ENCODE measurements at places on chromosomes 4 and X.
A peak's percentile ranks its signal among the peaks of the same experiment; 100 is the strongest.

DNA sequence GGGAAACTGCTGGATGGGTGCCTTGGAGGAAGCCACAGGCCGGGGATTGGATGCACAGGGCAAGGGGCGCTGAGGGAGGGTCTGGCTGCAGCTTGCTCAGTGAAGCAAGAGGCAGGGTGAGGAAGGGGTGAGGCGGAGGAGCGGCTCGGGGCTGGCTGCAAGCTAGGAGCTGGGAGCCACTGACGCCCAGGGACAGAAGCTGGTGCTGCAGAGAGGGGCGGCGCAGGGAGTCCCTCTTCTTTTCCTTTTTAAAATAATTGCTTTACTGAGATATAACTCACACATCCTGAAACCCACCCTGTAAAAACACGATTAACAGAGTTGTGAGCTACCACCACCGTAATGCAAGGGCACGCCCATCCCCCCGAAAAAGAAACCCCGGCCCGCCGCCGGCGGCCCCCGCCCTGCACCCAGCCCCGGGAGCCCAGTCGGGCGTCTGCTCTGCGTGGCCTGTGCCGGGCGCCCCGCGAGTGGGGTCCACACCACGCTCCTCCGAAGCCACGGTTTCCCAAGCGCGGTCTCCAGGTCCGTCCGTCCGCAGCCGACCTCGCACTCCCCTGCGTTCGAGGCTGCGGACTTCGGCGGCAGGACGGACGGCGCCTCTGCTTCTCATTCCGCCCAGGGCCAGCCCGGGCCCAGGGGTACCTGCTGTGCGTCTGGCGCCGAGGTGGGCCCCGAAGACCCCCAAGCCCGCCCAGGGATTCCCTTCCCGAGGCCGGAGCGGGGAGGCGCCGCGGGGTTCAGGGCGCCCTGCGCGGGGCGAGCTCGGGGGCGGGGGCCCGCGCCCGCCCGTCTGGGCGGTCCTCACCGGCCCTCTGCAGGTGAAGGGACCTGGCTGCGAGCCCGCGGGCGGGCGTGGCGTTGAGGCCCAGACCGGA lies 866 bp upstream of the UVSSA start:
- DNase-seq: peak; percentile 63
- peak overlapping the region; percentile 80 for H3K27ac ChIP-seq
- peak overlapping the region; percentile 86 for H3K4me3 ChIP-seq
- H3K36me3 ChIP-seq: peaks cover 19% of the 10 kb centered on the region

DNA sequence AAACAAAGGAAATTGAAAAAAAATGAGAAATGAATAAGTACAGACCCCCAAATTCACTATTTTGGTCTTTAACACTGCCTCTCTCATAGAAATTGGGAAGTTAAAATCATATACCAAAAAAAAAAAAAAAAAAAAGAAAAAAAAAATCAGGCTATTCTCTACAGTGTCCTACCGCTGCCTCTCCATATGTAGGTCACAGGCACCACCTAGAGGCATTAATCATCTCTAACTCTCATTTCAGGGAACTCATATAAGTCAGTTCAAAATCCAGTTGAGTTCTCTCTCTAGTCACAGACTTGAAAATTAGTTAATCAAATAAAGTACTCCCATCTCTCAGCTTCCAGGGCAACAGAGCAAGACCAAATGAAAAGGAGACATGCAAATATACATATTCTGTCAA lies 47.9 kb downstream of the COX18 start:
- H3K4me1 ChIP-seq: 0 out of 2 replicates have a peak, but pooled peaks cover 2% of the 10 kb centered on the region
- H3K27ac ChIP-seq: no peak overlapping the region
- no peaks in the 10 kb centered on the region for H3K27me3 ChIP-seq
- DNase-seq: no peak

GRCh38 chr4:158914218-158914617 lies 145.4 kb downstream of the FNIP2 start:
- H3K27me3 ChIP-seq: no peaks in the 10 kb centered on the region
- no peaks in the 10 kb centered on the region for H3K36me3 ChIP-seq
- H3K27ac ChIP-seq: no peak overlapping the region
- no peak overlapping the region for H3K4me3 ChIP-seq
- H3K4me1 ChIP-seq: peaks cover 13% of the 10 kb centered on the region

GRCh38 chrX:41655101-41655500 lies 33.7 kb upstream of the GPR34 start:
- H3K36me3 ChIP-seq: peaks cover 42% of the 10 kb centered on the region
- H3K4me3 ChIP-seq: no peak overlapping the region
- no peak for DNase-seq
- no peaks in the 10 kb centered on the region for H3K27me3 ChIP-seq
- H3K4me1 ChIP-seq: peaks cover 15% of the 10 kb centered on the region

DNA sequence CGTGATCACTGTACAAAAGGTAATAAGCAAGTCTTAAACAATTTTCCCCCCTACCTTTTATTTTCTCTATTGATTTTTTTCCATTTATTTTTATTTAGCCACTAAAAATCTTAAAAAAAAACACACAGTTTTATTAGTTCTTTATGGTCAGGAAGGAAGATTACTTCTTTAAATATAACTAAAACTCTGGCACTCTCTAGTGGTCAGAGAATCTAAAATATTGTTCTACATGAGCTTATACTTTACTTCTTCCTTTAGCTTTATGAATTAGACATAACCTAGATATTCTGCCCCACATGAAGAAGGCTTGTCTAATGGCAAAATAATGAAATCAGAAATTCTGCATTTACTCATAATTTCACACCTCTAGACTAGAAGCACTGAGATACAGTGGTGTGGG lies 135.2 kb downstream of the PDE5A start:
- no peak overlapping the region for H3K27ac ChIP-seq
- no peak for DNase-seq
- H3K4me3 ChIP-seq: no peak overlapping the region
- no peaks in the 10 kb centered on the region for H3K4me1 ChIP-seq
- no peaks in the 10 kb centered on the region for H3K27me3 ChIP-seq

GRCh38 chrX:1239681-1240142 lies 27.3 kb upstream of the CRLF2 start:
- H3K4me3 ChIP-seq: no peak overlapping the region
- H3K27ac ChIP-seq: no peak overlapping the region
- H3K36me3 ChIP-seq: peaks cover 8% of the 10 kb centered on the region

- DNase-seq: no peak
- H3K4me3 ChIP-seq: no peak overlapping the region
- H3K27ac ChIP-seq: no peak overlapping the region
- peaks cover 3% of the 10 kb centered on the region for H3K27me3 ChIP-seq
- peaks cover 17% of the 10 kb centered on the region for H3K4me1 ChIP-seq
- H3K36me3 ChIP-seq: peaks cover 3% of the 10 kb centered on the region
Observed at GRCh38 chr4:2249526-2250356, 7.8 kb upstream of the HAUS3 start.

DNA sequence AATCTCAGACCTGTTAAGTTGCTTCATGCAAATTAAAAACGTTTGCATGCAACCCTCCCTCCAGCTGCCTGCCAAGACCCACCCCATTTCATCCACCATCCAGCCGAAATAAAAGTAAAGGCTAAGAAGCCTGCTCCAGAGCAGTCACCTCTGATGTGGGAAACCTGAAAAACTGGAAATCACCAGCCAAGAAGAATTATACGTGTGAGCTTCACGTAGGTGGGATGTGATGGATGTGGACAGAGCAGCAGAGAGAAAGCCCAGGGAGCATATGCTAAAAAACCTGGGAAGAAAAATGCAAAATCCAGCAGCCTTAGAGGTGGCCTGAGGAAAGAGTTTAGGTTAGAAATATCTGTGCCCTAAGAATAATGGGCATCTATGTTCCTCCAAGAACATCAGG lies 160.6 kb upstream of the STS start:
- no peak for DNase-seq
- H3K27me3 ChIP-seq: no peaks in the 10 kb centered on the region
- H3K27ac ChIP-seq: no peak overlapping the region
- H3K4me3 ChIP-seq: no peak overlapping the region

DNA sequence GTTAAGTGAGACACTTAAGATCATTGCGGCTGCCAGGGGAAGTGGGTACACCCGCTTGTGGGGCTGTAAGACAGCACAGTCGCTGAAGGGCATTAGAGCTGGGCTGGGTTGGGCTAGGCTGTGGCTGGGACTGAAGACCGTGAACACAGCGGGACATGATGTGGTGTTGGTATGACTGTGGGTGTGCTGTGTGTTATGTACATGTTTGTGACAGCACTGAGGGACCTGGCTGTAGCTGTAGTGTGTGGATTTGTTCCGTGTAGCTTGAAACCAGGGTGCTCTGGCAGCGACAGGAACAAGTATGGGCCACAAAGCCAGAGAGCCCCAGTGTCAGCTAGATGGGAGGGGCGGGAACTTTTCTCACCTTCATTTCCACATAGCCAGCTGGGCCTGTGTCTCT lies 82.1 kb downstream of the NHSL2 start:
- DNase-seq: no peak
- H3K4me1 ChIP-seq: peaks cover 64% of the 10 kb centered on the region
- H3K27ac ChIP-seq: no peak overlapping the region
- H3K36me3 ChIP-seq: no peaks in the 10 kb centered on the region
- H3K27me3 ChIP-seq: peaks cover 55% of the 10 kb centered on the region

DNA sequence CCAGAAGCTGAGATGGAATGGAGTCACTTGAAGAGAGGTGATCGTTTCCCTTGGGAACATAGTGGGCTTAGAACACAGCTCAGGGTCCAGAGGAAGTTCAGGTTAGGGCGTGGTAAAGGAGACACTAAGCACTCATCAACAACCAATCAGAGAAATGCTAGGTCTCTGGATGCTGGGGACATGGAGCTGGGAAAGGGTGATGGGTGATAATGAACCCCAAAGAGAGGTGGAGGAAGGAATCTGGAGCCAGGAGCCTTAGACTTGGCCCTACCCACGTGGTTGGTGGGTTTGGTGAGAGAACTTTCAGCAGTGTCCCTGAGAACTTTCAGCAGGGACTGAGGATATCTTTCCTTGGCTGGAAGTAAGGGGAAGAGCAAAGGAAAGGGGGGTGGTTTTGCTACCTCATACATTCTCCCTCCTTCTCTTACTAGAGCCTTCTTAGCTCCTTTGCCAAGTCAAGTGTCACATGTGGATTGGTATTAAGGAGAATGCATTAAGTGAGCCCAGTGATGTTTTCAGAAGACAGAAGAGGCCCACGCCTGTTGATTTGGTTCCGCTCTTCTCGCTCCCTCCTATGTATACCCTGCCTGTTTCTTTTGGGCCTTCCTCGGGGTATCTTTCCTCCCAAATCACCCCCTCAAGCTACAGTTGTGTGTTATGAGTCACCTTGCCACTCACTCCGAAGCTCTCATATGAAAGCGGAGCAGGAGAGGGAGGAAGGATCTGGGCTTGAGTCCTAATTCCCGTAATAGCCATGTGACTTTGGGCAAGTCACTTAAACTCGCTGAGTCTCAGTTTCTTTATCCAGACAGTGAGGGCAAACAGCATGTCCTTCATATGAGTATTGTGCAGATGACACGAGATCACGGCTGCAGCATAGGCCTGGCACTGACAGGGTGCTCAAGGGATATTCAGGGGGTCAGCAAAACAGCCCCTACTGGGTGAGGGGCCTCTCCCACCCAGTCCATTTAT lies 63.1 kb downstream of the TSC22D3 start:
- no peaks in the 10 kb centered on the region for H3K27me3 ChIP-seq
- DNase-seq: no peak
- no peaks in the 10 kb centered on the region for H3K36me3 ChIP-seq
- H3K4me3 ChIP-seq: no peak overlapping the region
- peaks cover 23% of the 10 kb centered on the region for H3K4me1 ChIP-seq
- peak overlapping the region; percentile 14 for H3K27ac ChIP-seq

- H3K4me3 ChIP-seq: peak overlapping the region; percentile 98
- H3K4me1 ChIP-seq: peaks cover 33% of the 10 kb centered on the region
- peak; percentile 82 for DNase-seq
- peak overlapping the region; percentile 93 for H3K27ac ChIP-seq
- H3K36me3 ChIP-seq: no peaks in the 10 kb centered on the region
Observed at GRCh38 chr4:140151699-140152012, 2.3 kb downstream of the MAML3 start.

- H3K4me3 ChIP-seq: no peak overlapping the region
- peaks cover 7% of the 10 kb centered on the region for H3K4me1 ChIP-seq
Observed at GRCh38 chrX:41695426-41695825, 6.7 kb downstream of the GPR34 start.

- H3K4me3 ChIP-seq: no peak overlapping the region
- H3K27me3 ChIP-seq: no peaks in the 10 kb centered on the region
- H3K36me3 ChIP-seq: peaks cover 4% of the 10 kb centered on the region
- H3K27ac ChIP-seq: peak overlapping the region; percentile 84
- H3K4me1 ChIP-seq: peaks cover 59% of the 10 kb centered on the region
Observed at GRCh38 chrX:25049357-25049756, 33.6 kb upstream of the ARX start.

DNA sequence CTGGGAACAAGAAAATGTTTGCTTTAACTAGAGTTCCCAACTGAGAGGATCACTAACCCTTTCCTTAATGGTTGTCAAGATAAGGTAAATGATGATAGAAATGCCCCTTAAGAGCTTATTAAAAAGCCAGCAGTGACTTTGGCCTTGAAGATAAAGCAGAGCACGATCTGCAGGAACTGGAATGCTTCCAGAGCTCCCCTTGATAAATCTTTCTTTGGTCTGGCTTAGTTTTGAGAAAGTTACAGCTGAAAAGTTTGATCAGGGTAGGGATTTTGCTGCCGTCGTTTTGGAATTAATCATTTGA lies 64.0 kb downstream of the PTTG2 start:
- no peak overlapping the region for H3K27ac ChIP-seq
- no peaks in the 10 kb centered on the region for H3K27me3 ChIP-seq
- no peaks in the 10 kb centered on the region for H3K4me1 ChIP-seq
- peaks cover 53% of the 10 kb centered on the region for H3K36me3 ChIP-seq

GRCh38 chrX:136780763-136781162 lies at the start of gene ARHGEF6:
ARHGEF6 (minus strand) TSS chrX:136780932; CDS start chrX:136780882, 50 bp downstream.
- H3K27ac ChIP-seq: no peak within 1 kb of the TSS
- no peak within 1 kb of the TSS for H3K4me3 ChIP-seq
- no peak for DNase-seq
- H3K27me3 ChIP-seq: no peaks in the 10 kb centered on the region
- H3K4me1 ChIP-seq: peaks cover 7% of the 10 kb centered on the region
- no peaks in the 10 kb centered on the region for H3K36me3 ChIP-seq

GRCh38 chr4:147157860-147158701 lies 212.4 kb upstream of the TTC29 start:
- H3K36me3 ChIP-seq: no peaks in the 10 kb centered on the region
- H3K4me1 ChIP-seq: peaks cover 16% of the 10 kb centered on the region
- DNase-seq: peak; percentile 70
- no peaks in the 10 kb centered on the region for H3K27me3 ChIP-seq
- peak overlapping the region; percentile 60 for H3K4me3 ChIP-seq
